Germinal center (tissue), 1 donor: ENCODE measurements at places on chromosomes 2 and 18.

DNA sequence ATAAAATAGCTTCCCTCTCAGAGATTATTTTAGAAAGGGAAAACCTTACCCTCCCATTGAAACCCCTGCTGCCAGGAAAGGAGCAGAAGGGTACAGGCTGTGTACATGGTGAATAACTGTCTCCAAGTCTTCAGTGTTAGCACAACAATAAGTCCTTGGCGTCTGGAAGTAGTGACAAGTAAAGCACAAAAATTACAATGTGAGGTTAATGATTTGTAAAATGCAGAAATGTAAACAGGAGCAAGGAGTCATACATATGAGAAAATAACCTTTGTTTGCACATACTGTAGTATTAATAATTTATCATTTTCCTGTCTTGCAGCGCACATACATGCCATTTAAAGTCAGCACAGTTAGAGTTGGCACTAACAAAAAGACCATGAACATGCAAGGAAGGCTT, 40.5 kb downstream of the ABHD3 start:
- DNase-seq: no peak

DNA sequence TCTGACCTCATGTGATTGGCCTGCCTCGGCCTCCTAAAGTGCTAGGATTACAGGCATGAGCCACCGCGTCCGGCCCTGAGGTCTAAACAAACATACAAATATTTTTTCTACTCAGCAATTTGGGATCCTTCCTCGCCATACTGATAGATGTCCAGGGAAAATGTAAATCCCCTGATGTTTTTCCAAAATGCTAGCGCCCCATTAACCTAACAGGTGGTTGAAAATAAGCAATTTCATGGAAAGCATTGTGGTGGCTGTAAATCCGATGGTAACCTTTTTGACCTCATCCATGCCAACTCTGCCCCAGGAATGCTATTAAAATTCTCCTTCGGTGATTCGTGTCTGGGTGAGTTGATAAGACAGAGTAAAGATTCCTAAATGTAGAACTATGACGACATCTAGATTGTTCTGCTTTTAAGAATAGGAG, 19.3 kb downstream of the GEMIN6 start:
- DNase-seq: no peak

DNA sequence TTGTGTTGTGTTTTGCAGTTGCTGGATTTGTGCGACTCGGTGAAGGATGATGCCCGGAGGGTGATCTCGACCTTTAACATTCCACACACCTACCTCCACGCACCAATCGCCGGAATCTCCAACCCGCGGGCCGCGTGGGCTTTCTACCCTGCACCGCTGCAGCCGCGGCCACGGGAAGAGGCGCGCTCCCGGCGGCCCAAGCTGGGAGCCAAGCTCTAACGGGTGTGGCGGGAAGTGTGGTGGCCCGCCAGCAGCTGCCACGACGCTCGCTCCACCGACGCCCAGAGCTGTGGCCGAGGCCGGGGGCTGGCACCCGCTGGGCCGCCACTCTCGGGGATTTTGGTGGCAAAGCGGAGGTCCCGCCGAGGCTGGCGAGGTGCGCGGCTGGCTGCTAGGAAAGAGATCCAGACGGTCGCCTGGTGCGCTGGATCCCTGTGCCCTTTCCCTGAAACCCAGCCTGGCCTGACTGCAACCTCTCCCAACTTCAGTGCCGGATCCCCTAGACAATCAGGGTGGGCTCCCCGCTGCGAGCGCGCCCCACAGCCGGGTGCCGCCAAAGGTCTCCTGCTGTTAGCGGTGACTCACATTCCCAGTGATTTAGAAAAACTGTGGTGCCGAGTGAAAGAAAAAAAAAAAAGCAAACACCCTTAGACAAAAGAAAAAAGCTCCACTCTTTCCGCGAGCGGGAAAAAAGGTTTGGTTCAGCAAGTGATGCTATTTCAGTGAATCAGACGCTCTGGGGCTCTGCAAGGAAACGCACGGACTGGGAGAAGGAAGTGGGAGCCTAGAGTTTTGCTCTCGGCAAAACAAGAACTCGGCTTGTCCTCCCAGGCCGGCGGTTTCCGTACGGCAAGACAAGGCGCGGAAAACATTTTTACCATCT, 2.9 kb upstream of the BCL2L11 start:
- DNase-seq: peak; percentile 35

DNA sequence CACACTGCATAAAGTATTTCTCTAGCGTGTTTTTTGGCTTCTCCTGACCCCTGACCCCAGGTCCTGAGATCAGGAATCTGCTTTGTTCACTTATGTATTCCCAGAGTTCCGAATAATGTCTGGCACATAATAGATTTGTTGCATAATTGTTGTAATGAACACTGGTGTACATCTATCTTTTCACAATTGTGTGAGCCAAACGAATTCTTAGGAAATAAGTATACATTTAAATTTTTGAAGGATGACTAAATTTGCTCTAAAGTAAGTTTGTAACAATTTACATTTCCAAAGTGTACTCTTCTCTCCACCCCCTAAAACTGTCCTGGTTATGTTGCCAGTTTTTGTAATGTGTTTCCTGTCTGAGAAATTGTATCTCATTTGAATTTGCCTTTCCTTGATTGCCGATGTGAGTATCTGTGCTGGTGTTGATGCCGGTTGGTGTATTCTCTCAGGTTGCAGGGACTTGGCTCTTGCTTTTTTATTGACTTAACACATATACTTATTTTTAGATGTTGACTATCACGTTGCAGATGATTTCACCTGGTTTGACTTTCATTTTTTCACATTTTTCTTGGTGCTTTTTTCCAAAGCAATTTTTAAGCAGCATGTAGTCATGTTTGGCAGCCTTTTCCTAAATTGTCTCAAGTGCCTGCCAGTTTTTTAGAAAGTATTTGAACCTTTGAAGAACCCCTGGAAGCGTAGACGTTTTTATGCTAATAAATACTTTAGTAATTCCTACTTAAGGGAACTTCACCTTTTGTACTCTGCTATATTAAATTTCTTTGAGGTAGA, 16.1 kb upstream of the FARP2 start:
- no peak for DNase-seq

DNA sequence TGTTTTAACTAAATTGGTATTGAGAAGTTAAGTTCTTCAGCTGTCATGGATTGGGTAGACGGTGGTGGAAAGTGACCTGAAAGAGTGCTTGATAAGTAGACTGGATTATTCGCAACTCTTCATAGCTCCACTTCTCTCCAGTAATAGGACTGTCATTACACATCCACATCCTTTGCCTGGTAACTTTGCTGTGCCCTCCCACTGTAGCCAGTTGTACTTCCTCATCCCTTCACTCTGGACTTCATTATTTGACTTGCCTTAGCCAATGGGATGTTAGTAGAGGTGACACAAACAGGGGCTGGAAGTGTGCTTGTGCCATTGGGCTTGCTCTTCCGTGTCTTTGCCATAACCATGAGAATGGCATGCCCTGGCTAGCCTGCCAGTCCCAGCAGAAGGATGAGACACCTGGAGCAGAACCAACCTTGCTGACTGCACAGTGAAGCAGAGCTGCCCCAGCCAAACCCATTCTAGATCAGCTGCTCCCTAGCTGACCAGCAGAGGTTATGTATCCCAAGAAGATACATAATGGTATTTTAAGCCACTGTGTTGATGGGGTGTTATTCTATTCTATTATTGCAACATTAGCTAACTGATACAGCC, 16.9 kb downstream of the QPCT start:
- no peak for DNase-seq

DNA sequence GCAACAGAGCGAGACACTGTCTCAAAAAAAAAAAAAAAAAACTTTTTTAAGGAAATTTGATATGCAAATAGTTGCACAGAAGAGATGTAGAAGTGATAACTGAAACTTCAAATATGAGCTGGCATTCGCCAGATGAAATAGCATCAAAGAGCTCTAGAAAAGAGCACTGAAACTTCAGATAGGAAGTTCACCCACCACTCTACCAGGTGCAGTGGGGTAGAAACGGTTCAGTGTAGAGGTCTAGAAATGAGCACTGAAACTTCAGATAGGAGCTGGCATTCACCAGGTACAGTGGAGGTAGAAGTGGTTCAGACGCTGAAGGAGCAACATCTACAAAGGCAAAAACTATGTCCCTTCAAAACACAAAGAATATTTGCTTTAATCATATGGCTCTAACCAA, 9.0 kb upstream of the ONECUT2 start:
- DNase-seq: no peak

GRCh38 chr18:71942433-71942832, 601.7 kb downstream of the CBLN2 start:
- DNase-seq: no peak

- DNase-seq: no peak
These were observed 30.0 kb upstream of the OTOF start for GRCh38 chr2:26507932-26508331.

- no peak for DNase-seq
These were observed 33.2 kb upstream of the REEP1 start for GRCh38 chr2:86370579-86370978.
